ENCODE measurements at places on chromosomes 7 and 10. TPM values are rescaled to one million over a fixed set of nuclear protein-coding genes. Genes with fewer than 3 reads are reported as not detected.

IFIT2 gene
- total RNA-seq, result 14.6 TPM

PRSS58 gene
- not detected for total RNA-seq

TET1 gene
- total RNA-seq, result 1.6 TPM

SSC4D gene
- total RNA-seq, result 0.30 TPM

LANCL2 gene
- total RNA-seq, result 6.4 TPM

TMEM236 gene
- 0.08 TPM for total RNA-seq

MAPK8 gene
- total RNA-seq, result 46.2 TPM

ATE1 gene
- total RNA-seq, result 22.9 TPM

PDE1C gene
- not detected for total RNA-seq

ZNF273 gene
- 8.4 TPM for total RNA-seq

ITGA8 gene
- not detected for total RNA-seq

METTL27 gene
- 3.7 TPM for total RNA-seq

ASB15 gene
- not detected for total RNA-seq

SLC26A3 gene
- not detected for total RNA-seq

ECHDC3 gene
- total RNA-seq, result not detected

SNCG gene
- total RNA-seq, result not detected

RTKN2 gene
- total RNA-seq, result 6.9 TPM

RFC2 gene
- total RNA-seq, result 52.5 TPM
